ENCODE measurements at places on chromosomes 6 and 20.

GRCh38 chr6:142796571-142796970 is 148.4 kb downstream of the HIVEP2 start:
- DNase-seq: peak; percentile 85

DNA sequence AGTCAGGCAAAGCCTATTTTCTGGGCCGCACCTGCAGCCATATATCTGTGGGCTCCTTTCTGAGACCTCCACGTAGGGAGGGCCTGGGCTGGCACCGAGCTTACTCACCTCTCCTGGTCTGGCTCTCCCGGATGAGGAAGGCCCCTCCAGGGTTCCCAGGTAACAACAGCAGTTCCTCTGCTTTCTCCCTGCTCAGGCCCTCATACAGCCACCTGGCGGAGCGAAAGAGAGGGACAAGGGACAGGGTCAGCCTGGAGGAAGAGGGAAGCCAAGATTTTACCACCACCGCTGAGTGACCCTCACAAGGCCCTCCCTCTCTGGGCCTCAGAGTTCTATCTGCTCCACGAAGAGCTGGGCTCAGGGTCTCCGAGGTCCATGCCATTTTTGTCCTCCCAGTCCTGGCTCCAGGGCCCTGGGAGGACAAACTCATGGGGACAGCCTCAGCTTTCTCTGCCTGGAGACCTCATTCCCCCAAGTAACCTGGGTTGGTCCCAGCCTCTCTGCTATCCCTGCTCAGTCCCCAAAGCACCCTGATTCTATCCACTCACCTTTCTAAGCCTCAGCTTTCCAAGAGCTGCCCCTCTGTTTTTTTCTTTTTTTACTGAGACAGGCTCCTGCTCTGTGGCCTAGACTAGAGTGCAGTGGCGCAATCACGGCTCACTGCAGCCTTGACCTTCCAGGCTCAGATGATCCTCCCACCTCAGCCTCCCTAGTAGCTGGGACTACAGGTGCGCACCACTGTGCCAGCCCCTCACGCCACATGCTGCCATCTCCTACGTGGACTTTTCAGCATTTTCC is 13.3 kb downstream of the SLA2 start:
- peak; percentile 46 for DNase-seq

DNA sequence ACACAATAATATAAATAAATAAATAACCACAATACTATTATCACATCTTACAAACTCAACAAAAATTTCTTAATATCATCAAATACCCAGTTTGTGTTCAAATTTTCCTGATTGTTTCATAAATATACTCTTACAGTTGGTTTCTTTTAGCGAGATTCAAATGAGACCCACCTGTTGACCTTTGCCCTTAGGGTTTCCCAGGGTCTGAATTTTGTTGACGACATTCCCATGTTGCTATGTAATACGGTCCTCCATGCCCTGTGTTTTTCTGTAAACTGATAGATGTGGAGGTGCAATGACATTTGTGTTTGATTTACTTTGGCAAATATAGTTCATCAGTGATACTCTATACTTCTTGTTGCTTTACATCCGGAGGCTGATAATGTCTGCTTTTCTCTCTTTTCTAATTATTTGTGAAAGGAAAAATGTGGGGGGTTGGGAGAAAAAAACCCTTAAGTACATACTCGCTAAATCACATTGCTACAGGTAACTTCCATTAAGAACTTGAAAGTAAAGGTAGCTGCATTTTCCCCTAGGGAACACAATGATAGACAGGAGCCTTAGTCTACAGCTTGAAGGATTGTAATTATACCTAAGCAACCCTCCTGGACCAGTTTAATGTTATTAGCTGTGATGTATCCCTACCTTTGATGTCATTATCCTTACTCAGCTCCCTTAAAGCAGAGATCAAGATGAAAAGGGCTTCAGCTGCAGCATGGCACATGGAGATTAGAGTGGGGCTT is 6.6 kb downstream of the MOG start:
- no peak for DNase-seq

DNA sequence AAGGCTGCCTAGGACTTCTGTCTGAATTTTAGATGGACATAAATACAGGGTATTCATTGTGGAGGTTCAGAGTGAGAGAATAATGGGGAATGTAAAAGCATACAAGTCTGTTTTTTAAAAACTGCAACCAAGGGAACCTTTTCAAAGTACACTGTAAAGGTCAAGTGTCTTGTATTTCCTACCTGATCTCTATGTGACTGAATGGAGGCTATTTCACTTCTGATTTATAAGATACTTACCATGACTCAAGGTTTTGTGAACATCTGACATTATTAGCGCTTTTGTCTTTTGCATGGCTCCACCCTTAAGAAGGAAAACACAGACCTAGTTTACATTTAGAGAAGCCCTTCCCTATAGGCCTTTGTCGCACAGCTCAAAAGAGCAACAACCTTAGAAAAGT is 126.5 kb downstream of the ZFAND3 start:
- DNase-seq: no peak

GRCh38 chr6:147950623-147950987 is 392.0 kb upstream of the SASH1 start:
- DNase-seq: no peak

DNA sequence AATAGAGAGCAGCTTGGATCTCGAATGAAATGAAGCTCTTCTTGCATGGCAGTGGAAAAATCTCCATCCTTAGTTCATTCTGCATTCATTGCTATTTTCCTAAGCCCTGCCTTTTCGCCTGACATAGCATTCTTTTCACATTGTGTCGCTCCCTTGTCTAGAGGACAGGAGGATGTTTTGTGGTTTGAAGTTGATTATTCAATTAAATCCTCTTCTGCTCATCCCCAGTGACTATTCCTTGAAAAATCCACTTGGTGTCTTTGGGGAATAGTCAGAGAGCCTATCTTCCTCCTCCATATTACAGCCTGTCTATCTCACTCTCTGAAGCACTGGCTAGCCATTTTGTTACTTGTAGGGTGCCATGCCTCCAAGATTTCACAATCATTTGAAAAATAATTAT is 161.2 kb downstream of the KLHL32 start:
- DNase-seq: no peak

DNA sequence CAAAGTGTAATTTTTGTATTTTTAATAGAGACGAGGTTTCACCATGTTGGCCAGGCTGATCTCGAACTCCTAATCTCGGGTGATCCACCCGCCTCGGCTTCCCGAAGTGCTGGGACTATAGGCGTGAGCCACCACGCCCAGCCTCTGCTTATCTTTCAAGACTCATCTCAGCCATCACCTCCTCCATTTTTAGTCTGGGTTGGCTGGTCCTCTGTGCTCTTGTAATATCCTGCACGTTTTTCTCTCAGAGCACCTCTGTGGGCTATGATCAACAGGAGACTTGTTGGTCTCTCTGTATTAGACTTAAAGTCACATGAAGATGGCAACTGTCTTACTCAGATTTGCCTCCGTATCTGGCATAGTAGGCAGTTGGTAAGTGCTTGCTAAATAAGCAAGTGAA is 7.6 kb downstream of the NOTCH4 start:
- no peak for DNase-seq

GRCh38 chr6:111804627-111805235 is 68.5 kb downstream of the FYN start:
- DNase-seq: peak; percentile 37

- no peak for DNase-seq
Observed at GRCh38 chr6:106685833-106686232, 56.5 kb downstream of the QRSL1 start.

- DNase-seq: no peak
Observed at GRCh38 chr20:16317445-16318362, 255.5 kb downstream of the KIF16B start.

DNA sequence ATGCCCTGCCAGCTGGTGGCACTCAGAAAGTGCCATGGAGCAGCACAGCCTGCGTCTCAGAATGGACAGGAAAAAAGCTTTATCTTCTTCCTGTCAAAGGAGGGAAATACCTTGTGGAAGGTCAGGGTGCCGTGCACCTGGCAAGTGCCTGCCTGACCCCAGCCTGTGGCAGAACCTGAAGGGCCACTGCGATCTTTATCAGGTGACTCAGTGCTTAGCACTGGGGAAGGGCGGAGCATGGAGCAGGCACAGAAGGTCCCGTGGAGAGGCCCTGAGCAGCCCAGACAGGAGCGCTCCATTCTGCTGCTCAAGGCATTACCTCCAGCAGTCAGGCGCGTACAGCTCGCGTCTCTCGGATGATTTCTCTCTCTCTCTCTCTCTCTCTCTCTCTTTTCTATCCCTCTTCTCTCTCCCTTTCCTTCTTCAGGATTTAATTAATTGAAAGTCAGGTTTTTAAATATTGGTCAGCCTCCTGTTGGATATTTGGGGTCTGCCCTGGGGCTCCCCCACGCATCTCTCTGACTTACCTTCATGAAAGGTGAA is 31.7 kb downstream of the FOXC1 start:
- no peak for DNase-seq

- no peak for DNase-seq
Observed at GRCh38 chr20:62694868-62695267, 13.8 kb upstream of the NTSR1 start.

DNA sequence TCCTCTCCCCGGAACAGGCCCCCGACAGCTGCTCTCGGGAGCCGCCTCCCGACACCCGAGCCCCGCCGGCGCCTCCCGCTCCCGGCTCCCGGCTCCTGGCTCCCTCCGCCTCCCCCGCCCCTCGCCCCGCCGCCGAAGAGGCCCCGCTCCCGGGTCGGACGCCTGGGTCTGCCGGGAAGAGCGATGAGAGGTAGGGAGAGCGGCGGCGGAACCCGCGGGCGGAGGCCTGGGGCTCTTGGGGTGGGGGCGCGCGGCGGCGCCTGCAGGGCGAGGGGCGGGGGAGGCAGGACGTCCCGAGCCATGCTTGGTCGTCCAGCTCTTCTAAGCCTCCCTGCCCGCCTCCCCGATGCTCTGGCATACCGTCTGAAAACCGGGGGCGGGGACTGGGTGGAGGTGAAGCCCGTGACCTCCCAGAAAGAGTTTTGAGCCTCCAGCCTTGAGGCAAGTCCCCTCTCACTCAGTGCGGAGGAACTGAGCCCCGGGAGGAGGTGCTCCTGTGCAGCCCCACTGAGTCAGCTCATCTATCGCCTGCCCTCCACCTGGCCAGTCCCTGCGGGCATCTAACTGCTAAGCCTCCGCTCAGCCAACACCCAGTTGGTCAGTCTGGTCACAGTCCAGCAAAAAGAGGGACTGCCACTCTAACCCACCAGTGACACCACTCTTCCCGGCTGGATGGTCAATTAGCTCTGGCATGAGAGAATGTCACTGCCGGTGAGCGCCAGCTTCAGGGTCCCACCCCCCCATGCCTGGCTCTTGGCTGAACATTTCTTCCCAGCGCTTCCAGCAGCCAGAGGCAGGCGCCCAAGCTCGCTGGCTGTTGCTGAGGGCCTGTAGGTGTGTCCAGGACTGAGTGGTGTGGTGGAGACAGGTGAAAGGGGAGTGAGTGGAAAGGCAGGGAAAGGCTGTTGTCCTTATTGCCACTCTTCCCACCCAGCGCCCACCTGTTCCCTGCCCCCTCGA is 482 bp downstream of the DDR1 start:
- peak; percentile 28 for DNase-seq

DNA sequence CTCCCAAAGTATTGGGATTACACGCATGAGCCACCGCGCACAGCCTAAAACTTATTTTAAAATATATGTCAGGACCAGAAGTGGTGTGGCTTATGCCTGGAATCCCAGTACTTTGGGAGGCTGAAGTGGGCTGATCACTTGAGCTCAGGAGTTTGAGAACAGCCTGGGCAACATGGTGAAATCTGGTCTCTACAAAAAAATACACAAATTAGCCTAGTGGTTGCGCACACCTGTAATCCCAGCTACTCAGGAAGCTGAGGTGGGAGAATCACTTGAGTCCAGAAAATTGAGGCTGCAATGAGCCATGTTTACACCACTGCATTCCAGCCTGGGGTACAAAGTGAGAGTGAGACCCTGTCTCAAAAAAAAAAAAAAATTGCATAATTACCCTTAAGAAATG is 13.7 kb downstream of the PXT1 start:
- no peak for DNase-seq

GRCh38 chr6:170112583-170112860 is 178.4 kb downstream of the DLL1 start:
- no peak for DNase-seq

- DNase-seq: no peak
Observed at GRCh38 chr6:138653435-138653834, 120.1 kb upstream of the CCDC28A start.

DNA sequence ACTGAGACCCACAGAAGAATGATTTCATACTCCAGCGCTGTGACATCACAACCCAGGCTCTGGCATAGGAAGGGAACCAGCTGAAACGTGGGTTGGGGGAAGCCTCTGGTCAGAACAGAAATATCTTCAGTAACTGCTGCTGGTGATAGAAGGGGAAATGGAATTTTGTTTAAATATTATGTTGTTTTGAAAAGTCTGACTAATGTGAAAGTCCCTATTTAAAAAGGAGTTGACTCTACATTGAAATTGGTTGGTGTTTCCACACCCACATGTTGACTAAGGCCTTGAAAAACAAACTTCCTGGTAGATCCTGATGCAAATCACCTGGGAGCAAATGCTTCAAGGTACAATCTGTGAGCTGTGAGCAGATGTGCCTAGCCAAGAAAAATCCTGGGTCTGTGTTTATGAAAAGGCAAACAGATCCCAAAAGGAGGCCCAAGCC is 24.5 kb upstream of the TCP11 start:
- no peak for DNase-seq

DNA sequence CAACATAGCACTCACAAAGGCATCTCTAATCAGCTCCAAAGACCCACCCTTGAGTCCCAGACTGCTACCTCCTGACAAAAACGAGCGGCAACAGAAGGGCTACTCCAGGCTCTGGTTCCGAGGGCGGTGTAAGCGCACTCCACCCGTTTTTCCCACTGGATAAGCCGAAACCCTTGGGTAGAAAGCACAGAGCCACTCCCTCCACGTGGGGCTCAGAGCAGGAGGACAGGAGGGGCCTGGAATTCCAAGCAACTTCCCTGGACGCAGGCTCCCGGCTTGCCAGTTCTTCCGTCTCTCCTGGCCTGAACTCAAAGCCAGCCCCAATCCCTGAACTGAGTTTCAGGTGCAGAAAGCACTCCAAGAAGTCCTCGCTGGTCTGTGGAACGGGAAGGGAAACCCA is 7.4 kb downstream of the GMEB2 start:
- no peak for DNase-seq

GRCh38 chr6:131758920-131759319 is 48.1 kb upstream of the CTAGE9 start:
- no peak for DNase-seq

DNA sequence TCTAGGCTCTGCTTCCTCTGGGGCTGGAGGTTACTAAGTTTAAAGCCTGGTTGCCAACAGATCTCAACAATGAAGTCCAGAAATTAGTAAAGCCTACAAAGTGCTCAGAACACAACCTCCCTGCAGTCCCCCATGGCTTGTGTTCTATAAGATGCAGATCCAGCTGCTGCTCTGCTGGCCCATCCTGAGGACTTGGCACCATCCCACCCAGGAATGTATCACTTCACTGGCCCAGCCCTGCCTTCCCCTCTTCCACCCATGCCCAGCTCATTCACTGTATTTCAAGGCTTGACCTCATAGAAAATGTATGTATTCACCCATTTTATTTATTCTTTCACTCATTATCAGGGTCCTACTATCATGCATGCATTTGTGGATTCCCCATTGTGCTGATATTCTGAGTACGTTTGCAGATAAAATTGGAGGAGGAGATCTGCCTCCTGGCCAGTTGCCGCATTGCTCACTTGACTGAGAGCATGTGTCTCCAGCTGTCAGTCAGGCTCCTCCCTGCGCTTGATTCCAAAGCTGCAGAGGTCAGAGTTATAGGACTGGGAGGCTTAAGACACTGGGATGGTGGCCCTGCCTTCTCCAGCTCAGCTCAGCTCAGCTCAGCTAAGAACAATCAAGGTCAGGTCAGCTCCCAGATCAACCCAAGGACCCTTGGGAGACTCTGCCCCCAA is 104.8 kb downstream of the MAFB start:
- no peak for DNase-seq

Data from NB4 (cell line).